ENCODE measurements at places on chromosomes 7 and 10. TPM values are rescaled to one million over a fixed set of nuclear protein-coding genes. Genes with fewer than 3 reads are reported as not detected.

DNA sequence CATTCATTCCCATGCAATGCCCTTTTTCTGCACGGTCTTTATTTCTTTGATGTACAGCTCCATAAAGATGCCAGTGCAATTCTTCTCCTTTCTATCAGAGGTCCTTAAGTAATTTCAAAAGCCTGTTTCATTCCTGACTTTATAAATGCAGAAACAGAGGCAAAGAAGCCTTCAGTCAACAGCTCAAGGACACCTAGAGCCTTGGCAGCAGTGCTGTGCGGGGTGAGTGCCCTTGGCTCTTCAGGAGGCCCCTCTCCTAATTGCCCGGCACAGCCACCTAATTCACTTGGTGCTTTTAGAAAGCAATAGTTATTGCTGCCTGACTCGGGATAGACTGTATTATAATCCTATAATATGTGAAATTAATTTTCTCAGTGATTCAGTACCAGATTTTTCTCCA is 169.6 kb upstream of the KLF6 start:
- no peak for DNase-seq

GRCh38 chr7:55069271-55069792 is 50.5 kb downstream of the EGFR start:
- DNase-seq = no peak

DNA sequence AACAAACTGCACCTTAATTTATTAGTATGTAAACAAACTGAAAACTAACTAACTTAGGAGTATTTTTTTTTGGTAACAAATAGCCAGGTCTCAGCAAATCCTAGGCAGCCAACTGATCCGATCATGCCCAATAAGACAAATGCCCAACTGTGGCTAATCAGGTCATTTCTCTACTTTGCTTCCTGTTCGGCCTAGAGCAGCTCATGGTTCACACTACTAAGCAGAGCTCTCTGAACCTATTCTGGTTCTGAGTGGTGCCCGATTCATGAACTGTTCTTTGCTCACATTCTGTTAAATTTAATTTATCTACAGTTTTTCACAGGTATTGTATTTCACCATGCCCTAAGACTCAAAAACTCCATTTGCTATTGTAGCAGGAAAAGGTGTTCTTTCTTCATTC is 55.1 kb downstream of the CCDC3 start:
- DNase-seq = no peak

- DNase-seq = no peak
Observed at GRCh38 chr7:15752377-15752776, 65.9 kb upstream of the MEOX2 start.

DNA sequence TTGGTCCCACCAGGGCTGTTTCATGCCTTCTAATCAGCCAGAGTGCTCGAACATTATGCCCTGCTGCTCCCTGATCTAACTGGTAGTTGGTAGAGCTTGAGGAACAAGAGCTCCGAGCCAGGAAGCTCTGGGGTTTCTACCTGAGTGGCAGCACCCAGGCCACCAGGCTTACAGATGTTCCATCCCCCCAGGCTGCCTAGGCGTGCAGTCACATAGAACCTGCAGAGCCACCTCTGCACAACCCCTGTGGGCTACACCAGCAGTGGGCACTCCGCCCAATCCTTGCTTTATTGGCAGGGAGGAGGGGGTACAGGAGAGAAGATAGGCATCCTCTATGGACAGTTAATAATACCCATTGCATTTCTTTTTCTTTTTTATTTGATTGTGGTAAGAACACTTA is 21.8 kb downstream of the MAP3K8 start:
- DNase-seq = no peak

DNA sequence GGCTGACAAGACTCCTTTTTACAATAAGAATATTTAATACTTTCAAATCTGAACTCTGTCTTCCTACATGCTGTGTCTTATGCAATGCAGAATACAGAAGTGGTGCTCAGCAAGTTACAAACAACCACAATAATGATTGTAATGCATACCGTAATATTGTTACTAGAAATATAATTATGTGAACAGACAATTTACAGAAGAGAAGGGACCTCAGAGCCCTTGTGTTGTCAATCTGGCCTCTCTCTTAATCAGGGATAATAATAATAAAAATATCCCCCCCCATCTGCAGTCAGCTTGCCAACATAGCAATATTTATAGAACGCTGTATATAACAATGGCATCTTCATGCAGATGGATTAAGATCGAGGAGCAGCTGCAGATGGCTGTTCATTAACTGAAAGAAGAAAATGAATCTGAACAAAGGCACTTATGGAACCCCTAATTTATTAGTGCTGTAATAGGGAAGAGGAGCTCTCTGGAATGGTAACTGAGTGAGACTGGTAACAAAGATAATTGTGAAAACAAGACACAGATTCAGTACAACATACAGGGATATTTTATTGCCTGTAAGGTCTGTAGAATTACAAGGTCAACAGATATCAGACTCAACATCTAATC is 106.3 kb downstream of the TMEM26 start:
- no peak for DNase-seq

- DNase-seq = no peak
Observed at GRCh38 chr7:138164804-138165203, 88.5 kb downstream of the AKR1D1 start.

DNA sequence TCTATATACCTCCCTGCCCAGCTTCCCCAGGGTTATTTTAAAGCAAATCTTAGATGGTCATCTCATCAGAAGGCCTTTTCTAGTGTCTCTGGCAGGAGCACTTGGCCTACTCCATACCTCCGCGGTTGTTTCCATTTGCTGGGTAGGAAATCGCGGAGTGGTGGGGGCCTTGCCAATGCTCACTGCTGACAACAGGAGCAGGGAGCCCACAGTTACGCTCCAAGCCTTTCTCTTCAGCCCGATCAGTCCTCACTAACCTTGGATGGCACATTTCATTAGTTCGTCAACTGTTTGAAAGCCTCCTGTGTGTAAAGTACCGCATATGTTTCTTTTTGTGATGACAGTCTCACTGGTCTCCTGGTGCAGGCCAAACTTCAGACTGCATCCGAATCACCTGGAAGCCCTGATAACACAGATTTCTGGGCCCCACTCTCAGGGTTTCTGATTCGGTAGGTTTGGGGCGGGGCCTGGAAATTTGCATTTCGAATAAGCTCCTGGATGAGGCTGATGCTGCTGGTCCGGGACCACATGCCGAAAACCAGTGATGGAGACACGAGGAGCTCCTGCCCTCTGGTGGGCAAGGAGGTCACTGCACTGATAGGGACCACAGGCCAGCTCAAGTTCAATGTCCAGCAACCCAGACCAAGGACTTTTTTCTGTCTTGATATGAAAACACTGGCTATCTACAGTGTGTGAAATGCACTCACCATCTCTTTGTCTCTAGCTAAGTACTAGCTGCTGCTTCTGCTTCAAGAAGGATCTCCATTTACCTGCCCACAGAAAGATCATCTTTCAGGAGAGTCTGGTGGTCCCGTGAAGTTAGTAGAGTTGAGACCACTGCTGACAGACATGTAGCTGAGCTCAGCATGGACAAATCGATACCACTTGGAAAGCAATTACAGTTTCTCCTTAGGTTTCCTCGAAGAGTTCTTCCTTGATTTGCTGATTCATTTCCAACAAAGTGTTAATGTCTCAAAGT is 14.0 kb downstream of the LRGUK start:
- DNase-seq = peak; percentile 27

GRCh38 chr7:45590679-45591057 is 16.5 kb downstream of the ADCY1 start:
- DNase-seq = no peak

- DNase-seq = no peak
Observed at GRCh38 chr7:361680-362401, 71.9 kb downstream of the FOXL3 start.

- DNase-seq = no peak
Observed at GRCh38 chr7:79055722-79056415, 397.6 kb downstream of the MAGI2 start.

DNA sequence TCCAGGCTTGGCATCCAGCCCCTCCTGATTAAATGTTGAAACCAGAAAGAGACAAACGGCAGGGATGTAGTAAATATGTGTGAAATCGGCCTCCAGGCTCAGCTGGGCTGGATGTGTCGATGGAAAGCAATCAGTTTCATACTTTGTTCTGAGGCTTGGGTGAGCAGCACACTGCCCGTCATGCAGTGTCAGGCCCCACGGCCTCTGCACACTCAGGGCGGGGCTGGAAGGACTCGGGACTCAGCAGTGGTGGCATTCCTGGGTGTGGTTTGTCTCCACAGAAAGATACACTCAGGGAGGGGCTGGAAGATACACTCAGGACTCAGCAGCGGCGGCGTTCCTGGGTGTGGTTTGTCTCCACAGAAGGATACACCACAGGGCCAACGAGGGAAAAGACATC is 22.0 kb downstream of the ADGRA1 start:
- no peak for DNase-seq

- no peak for DNase-seq
Observed at GRCh38 chr10:17528306-17528862, 74.0 kb upstream of the ST8SIA6 start.

Gene PRLHR
- polyA plus RNA-seq = not detected

Gene FBXL13
- polyA plus RNA-seq = 0.95 TPM

Gene CALCR
- polyA plus RNA-seq = not detected

Gene TRIL
- 0.15 TPM for polyA plus RNA-seq

Gene NRF1
- polyA plus RNA-seq = 13.1 TPM

Gene NUP42
- polyA plus RNA-seq = 17.4 TPM

All from AG04450 (cell line).